WTC11 (cell line): ENCODE measurements at places on chromosomes 12 and 14.

GRCh38 chr14:64464651-64465050, 648 bp upstream of the AKAP5 start:
- H3K27ac ChIP-seq, result no peak overlapping the region
- H3K27me3 ChIP-seq, result peaks cover 3% of the 10 kb centered on the region
- peaks cover 12% of the 10 kb centered on the region for H3K4me1 ChIP-seq
- DNase-seq, result no peak

DNA sequence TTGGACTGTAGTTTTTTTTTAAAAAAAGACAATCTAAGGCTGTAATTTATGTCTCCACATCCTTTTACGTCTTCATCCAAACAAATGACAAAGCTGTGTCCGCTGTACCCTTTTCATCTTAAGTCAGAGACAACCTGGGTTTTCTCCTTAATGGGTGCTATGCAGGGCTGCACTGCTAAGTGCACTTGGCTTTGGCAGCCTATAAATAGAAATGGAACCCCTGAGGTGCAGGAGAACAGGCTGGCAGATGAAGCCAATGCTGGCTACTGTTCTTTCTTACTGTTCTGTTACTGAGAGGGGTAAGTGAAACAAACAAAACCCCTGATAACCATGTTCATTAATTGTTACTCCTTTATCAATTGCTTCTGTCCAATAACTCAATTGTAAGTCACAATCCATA, 47.1 kb upstream of the KICS2 start:
- DNase-seq, result no peak
- no peak overlapping the region for H3K27ac ChIP-seq
- H3K27me3 ChIP-seq, result no peaks in the 10 kb centered on the region
- H3K4me3 ChIP-seq, result no peak overlapping the region
- peaks cover 6% of the 10 kb centered on the region for H3K4me1 ChIP-seq

DNA sequence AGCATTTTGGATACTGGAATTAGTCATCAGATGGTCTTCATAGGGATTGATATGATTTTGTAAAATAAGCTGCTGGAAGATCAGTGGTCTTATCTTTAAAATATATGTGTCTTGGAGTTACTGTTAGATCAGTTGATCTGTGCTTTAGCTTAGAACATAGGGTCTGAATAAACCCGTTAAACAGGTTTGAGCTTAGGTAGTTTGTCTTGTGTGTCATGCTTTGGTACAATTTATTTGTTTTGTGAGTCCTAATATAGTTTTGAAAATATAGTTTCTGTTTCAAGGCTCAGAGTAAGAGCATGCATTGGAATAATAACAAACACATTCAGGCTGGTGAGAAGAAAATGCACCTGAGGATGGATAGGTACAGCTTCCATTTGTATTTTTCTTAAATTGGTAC, 505.0 kb downstream of the SLC16A7 start:
- H3K27me3 ChIP-seq, result no peaks in the 10 kb centered on the region
- no peak overlapping the region for H3K27ac ChIP-seq
- peaks cover 30% of the 10 kb centered on the region for H3K36me3 ChIP-seq
- H3K4me1 ChIP-seq, result peaks cover 4% of the 10 kb centered on the region; the same call in 1 of the 2 replicates
- no peak overlapping the region for H3K4me3 ChIP-seq

- DNase-seq, result no peak
- H3K27ac ChIP-seq, result peak overlapping the region; percentile 71; the same call in 1 of the 2 replicates
- H3K36me3 ChIP-seq, result peaks cover 26% of the 10 kb centered on the region
Measured at GRCh38 chr12:124160097-124160756, 134.7 kb upstream of the RFLNA start.

DNA sequence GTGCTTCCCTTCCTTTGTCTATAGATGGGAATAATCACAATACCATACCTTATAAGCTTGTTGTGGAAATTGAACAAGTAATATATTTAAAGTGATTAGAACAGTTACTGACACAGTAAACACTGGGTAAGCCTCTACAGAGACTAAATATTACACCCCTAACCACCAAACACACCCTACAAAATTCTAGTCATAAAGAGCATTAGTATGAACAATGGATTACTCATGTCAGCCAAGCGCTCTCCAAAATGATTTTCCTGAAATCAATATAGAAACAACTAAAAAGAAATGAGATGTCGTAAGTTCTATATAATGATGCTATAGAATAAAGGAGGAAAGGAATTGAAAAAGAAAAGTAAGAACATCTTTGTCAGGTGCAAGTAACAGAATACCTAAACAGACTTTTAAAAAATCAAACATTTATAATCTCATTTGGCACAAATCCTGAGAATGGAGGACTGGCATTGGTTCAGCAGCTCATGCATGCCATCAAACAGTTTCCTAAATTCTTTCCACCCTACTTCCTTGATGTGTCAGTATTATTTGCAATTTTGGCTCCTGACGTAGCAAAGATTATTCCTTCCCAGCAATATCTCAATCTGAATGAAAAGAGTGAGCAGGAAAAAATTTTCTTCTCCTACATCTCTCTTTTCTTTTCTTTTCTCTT, 118.0 kb downstream of the SINHCAF start:
- H3K4me1 ChIP-seq, result peaks cover 32% of the 10 kb centered on the region
- DNase-seq, result no peak
- no peaks in the 10 kb centered on the region for H3K27me3 ChIP-seq
- H3K4me3 ChIP-seq, result no peak overlapping the region

GRCh38 chr14:102418853-102419240, 56.1 kb downstream of the TECPR2 start:
- DNase-seq, result no peak
- no peak overlapping the region for H3K4me3 ChIP-seq
- no peaks in the 10 kb centered on the region for H3K27me3 ChIP-seq

- peaks cover 7% of the 10 kb centered on the region; the same call in 1 of the 2 replicates for H3K36me3 ChIP-seq
- no peaks in the 10 kb centered on the region for H3K4me1 ChIP-seq
- DNase-seq, result no peak
- H3K27me3 ChIP-seq, result no peaks in the 10 kb centered on the region
- no peak overlapping the region for H3K27ac ChIP-seq
- H3K4me3 ChIP-seq, result no peak overlapping the region
Measured at GRCh38 chr12:7004287-7004803, 13.9 kb downstream of the LPCAT3 start.

- H3K27ac ChIP-seq, result peak overlapping the region; percentile 95
- H3K4me1 ChIP-seq, result peaks cover 44% of the 10 kb centered on the region
- no peaks in the 10 kb centered on the region for H3K27me3 ChIP-seq
- peak; percentile 40 for DNase-seq
- no peak overlapping the region for H3K4me3 ChIP-seq
Measured at GRCh38 chr12:26691234-26691970, 141.6 kb downstream of the ITPR2 start.

GRCh38 chr14:102952276-102952675, 29.8 kb downstream of the AMN start:
- no peak for DNase-seq
- no peaks in the 10 kb centered on the region; the same call in 1 of the 2 replicates for H3K27me3 ChIP-seq
- H3K4me1 ChIP-seq, result no peaks in the 10 kb centered on the region
- H3K36me3 ChIP-seq, result peaks cover 48% of the 10 kb centered on the region

DNA sequence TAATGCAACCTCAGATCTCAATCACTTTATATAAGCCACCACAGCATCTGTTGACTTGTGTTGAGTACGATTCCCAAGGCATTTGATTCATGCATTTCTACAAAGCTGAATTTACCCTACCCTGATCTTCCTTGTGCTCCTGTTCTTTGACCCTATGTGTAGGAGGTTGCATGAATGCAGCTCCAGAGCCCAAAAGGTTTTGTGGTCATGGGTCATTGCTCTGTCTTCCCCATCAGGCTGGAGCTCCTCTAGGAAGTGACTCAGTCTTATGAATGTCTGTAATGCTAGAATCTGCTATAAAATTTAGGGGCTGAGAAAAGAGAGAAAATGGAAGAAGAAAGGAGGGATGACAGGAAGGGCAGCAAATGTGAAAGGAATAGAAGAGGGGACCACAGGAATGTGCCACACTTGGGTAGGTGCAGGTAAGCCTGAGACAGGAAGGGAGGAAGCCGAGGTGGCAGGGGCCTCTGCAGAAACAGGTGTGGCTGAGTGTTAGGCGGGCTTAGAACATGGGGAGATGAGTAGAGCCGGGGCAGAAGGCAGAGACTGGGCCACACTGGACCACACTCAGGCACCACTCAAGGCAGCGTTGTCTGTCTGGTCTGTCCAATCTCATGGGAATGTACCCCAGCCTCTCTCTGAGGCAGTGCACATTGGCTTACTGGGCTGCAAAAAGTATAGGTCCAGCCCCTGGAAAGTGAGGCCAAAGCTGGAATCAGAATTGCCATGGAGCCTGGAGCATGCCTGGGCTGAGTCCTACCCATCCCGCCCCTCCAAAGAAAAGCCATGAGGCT, 334.1 kb downstream of the BCL11B start:
- H3K36me3 ChIP-seq, result no peaks in the 10 kb centered on the region
- H3K27me3 ChIP-seq, result no peaks in the 10 kb centered on the region
- DNase-seq, result no peak
- no peaks in the 10 kb centered on the region; the same call in 1 of the 2 replicates for H3K4me1 ChIP-seq

DNA sequence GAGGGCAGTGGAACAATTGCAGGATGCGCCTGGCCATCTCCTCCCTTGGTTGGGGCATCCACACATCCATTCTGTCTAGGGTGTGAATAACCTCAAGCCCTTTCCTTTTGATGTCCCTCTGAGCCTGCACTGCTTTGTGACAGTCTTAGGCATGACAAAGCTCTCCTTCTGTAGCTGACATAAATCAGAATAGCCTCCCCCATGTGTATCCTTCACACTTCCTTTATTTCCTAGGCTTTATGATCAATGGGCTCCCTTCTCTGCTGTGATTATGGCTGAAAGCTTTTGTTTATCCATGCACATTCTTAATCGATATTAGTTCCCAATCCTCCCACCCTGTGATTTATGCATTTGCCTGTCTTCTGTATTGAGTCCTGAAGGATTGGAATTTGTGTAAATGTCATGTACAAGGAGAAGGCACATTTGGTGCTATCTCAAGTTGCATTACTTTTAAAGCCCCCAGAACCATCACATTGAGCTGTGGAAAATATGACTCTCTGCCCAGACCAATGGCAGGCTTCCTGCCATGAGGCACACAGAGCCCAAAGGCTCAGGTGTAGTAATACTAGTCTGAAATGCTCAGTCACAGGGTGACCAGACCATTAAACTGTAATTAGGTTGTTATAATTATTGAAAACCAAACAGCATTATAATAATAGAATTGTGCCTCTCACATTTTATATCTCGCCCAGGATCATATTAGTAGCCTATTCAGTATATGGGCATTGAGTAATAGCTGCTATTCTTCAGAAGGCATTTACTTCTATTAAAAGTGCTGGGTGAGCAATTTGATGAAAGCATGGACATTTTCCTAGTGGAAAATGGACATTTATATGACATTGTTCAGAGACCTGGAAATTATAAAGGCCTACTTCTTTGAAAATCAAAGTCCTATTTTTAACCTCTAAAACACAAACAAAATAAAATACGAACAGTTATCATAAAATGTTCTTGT, 14.0 kb downstream of the EMP1 start:
- no peaks in the 10 kb centered on the region for H3K36me3 ChIP-seq
- no peak for DNase-seq
- peaks cover 42% of the 10 kb centered on the region for H3K4me1 ChIP-seq
- H3K27ac ChIP-seq, result no peak overlapping the region
- H3K27me3 ChIP-seq, result no peaks in the 10 kb centered on the region

GRCh38 chr12:100399095-100399494, 42.2 kb downstream of the SLC17A8 start:
- H3K4me3 ChIP-seq, result no peak overlapping the region
- no peak for DNase-seq
- no peaks in the 10 kb centered on the region for H3K36me3 ChIP-seq
- no peaks in the 10 kb centered on the region for H3K27me3 ChIP-seq
- H3K27ac ChIP-seq, result 0 out of 2 replicates have a peak overlapping the region, but pooled peaks have one; percentile 42
- peaks cover 33% of the 10 kb centered on the region for H3K4me1 ChIP-seq

GRCh38 chr12:97006585-97006984, 99.5 kb downstream of the NEDD1 start:
- DNase-seq, result no peak
- no peak overlapping the region for H3K4me3 ChIP-seq
- H3K4me1 ChIP-seq, result peaks cover 20% of the 10 kb centered on the region
- no peaks in the 10 kb centered on the region for H3K27me3 ChIP-seq
- H3K27ac ChIP-seq, result no peak overlapping the region

DNA sequence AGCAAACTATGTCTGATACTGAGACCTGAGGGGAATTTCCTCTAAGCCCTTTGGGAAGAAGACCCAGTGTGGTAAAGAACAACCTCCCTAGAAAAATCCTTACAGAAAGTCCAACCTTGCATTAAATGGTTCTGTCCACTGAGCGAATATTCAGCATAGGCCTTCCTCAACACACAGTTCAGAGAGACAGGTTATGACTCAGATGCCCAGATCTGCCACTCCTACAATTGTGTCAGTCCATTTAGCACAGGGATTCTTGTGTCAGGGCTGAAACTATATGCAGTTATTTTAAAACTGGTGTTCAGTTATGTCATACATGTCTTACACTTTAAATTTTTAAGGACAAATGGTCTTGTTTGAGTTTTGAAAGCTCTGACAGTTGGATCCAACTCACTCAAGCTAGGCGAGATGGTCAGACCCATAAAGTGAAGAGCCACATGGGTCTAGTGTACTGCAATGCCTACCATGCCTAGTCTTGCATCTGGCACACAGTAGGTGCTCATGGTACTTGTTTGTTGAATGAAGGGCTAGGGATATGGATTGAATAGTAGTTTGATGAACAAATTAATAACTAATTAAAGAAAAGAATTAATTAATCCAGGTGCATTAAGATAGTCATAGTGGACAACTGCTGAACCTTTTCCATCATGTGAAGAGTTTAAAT, 207.5 kb upstream of the PWP1 start:
- no peak for DNase-seq
- no peak overlapping the region for H3K4me3 ChIP-seq
- no peaks in the 10 kb centered on the region; the same call in none of the 2 replicates for H3K27me3 ChIP-seq
- no peaks in the 10 kb centered on the region for H3K36me3 ChIP-seq
- H3K4me1 ChIP-seq, result no peaks in the 10 kb centered on the region

DNA sequence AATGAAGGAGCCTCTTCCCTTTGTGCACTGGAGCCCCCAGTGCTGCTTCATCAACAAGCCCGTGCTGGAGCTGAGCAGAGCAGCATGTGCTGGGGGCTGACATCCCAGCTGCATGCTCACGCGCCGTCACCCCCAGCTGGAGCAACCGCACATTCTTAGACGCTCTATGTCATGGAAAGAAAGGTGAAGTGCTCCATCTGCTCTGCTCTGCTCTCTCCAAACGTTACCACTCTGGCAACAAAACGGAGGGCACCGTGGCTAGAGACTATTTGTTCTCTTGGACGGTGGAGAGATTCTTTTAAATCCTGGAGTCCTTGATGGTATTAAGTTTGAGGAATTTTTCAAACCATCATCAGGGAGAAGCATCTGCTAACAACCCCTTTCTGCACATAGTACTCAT, 208.4 kb downstream of the C12orf75 start:
- no peak for DNase-seq
- no peak overlapping the region for H3K27ac ChIP-seq
- no peak overlapping the region for H3K4me3 ChIP-seq
- H3K36me3 ChIP-seq, result peaks cover 31% of the 10 kb centered on the region
- H3K27me3 ChIP-seq, result no peaks in the 10 kb centered on the region; the same call in 1 of the 2 replicates
